Stimulated activated CD4-positive, alpha-beta T cell treated with anti-CD3 and anti-CD28 coated beads, Interleukin-1b, Interleukin-23, amount 100 ng/mL, for 1 hour (primary cell): ENCODE measurements at places on chromosomes 7 and 10.

- DNase-seq = no peak
Observed at GRCh38 chr10:97427571-97428179, 1.7 kb downstream of the PGAM1 start.

DNA sequence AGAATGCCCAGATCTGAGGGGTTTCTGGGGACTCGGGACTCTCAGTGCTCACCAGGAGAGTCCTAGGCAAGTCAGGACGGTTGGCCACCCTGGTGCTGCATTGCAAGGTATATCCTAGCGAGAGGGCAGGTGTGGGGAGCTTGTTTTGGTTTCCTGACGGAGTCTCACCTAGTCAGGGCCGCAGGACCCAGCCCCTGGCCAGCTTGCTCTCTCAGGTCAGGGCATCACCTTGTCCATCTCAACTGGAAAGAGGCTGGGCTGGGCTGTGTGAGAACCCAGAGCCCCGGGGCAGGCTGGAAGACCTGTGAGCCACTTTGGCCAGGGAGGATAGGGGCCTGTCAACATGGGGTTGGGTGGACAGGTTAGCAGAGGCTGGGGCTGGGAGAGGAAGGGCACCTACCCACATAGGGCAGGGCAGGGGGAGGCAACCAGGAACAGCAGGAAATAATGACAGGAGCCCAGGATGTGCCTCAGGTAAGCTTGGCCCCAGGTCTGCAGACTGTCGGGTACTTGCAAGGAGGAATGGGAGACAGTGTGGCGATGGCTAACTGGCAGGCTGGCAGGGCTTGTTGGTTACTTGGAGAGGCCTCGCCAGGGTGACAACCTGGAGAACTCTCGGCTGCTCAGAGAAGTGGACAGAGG is 31.5 kb downstream of the DNAJB12 start:
- no peak for DNase-seq

DNA sequence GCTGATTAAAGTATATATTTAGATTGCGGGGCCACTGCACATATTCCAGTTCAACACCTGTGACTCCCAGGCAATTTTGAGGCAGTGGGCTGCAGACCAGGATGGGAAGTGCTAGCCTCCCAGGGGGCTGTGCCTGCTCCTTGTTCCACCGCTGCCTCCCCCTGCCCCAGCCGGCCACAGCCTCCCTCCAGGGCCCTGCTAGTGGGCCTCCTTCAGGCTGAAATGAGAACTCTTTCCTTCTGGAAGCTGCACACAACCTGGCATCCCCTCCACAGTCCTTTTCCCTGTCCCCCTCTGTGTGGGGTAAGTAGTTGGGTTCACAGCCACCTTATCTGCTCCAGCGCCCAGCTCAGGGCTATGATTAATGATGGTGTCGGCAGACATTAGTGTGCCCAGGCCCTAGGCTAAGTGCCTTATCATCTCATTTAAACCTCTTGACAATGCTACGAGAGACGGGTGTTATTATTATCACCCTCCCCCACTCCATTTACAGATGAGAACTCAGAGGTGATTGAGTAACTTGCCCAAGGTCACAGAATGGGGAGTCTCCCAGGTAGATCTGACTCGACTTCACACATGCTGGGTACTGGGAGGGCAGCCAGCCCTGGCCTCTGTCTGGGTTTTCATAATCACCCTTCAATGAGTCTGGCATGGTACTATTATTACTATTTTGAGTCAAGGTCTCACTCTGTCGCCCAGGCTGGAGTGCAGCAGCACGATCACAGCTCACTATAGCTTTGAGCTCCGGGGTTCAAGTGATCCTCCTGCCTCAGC is 10.8 kb upstream of the SFRP5 start:
- no peak for DNase-seq

DNA sequence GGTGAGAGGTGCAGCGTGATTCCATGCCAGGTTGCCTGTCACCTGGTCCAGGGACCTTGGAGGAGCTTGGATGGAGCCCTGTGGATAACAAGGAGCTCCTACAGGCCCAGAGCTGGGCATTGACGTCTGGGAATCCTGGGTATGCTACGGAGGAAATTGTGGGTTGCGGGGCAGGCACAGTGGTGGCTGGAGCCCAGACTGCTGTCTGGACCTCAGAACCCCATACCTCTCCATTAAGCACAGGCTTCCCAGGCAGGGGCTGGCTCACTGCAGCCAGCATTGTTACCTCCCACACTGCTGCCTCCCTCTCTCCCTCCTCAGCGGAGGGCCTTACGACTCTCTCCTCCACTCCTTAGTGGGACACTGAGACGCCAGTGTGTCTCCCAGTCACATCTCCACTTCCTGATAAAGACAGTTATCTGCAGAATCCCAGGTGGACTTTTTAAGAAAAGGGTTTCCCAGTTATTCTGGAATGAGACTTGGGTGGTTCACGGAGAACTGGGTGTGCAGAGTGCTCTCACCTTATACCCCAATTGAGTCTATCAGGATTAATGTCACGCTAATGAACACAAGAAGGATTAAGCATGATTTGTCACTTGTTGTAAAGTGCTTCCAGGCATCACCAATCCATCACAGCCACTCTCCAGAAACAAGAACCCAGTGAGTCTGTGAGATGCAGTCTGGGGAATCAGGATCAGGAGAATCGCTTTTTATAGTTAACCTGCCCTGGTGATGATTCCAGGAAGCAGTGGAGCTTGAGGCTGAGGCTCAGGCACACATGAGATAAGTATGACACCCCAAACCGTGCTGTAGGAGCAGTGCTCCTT is 309.4 kb downstream of the RPS24 start:
- DNase-seq = no peak

DNA sequence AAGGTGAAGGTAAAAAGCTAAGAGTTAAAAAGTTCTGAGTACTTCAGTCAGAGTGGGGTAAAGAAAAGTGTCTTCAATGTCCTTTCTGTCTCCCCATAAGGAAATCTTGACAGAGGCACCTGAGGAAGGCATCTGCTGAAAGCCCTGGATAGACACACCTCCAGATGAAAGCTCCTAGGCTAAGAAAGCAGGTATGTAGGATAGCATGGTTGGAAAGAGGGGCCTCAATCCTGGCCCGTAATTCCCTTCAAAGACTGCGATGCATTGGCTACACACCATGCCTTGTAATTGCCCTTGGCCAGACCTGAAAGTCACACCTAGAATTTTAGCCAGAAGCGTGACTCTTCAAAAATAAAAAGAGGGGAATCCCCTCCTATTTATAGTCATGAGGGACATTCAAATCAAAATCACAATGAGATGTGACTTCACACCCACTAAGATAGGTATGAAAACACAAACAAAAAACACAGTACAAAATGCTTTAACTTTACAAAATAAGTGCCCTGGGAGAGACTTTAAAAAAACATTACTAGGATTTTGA is 809.7 kb downstream of the IPMK start:
- DNase-seq = no peak

GRCh38 chr7:24318326-24318725 is 34.3 kb downstream of the NPY start:
- DNase-seq = no peak

DNA sequence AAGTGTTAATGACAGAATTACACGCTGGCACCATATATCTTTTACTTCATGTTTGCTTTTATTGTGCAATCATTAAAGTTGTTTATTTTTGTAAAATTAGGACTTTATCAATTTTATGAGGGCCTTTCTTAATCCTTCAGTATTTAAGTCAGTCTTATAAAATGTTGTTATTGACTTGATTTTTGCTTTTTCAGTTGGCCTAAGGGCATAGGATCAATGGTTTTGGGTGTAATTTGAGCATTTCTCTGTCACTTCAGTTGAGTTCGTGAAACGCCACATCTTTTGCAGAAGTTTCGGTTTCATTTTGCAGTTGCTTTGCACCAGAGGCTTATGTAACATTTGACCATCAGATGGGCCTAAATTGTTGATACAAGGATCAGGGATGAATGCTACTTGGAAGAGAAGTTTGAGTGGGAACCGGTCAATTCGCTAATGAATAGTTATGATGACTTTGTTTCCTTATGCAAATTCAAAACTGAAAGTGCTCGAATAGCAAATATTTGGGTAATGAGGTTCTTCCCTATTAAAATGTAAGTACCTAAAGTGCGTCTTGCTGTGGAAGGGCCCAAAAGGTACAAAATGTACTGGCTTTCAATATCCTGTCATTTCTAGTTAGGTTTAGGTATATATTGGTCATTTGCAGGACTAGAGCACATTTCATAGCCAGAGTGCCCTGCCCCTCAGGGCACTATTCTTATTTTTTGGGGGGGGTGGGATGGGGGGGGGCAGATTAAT is 340.9 kb downstream of the LRMDA start:
- no peak for DNase-seq

DNA sequence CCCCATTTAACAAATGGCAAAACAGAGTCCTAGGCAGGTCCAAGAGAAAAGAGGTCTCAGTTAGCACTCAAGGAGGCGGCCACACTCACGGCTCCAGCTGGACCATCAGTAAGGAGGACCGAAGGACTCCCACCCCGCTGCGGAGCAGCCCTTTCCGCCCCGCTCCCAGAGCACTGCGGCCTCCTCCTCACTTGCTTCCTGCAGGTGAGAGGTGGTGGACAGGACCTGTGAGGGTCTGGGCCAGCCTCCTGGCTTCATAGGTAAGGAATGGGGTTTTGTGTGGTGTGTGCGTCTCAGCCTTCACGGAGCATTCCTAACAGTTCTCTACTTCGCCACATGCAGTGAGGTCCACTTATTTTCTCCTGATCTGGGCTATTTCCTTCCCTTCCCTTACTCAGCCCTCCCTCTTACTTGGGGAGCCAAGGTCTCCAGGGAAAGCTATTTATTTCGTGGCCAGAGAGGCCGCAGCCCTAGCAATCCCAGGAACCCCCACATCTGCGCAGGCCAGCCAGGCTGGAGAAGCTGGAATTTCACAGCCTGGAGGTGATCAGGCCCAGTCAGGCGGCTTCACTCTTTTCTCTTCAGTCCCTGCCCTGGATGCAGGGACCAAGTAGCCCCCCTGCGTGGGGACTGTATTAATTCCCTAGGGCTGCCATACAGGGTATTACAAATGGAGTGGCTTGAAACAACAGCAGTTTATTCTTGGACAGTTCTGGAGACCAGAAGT is 45.9 kb downstream of the ZNF783 start:
- no peak for DNase-seq

GRCh38 chr7:148982654-148983199 is 45.6 kb downstream of the PDIA4 start:
- DNase-seq = no peak
